PC-9 (cell line): ENCODE measurements at places on chromosomes 16 and 17. TPM values are rescaled to one million over a fixed set of nuclear protein-coding genes. Genes with fewer than 3 reads are reported as not detected.

- DNase-seq: no peak
These were observed 393.9 kb upstream of the MAF start for GRCh38 chr16:79994418-79994817.

DNA sequence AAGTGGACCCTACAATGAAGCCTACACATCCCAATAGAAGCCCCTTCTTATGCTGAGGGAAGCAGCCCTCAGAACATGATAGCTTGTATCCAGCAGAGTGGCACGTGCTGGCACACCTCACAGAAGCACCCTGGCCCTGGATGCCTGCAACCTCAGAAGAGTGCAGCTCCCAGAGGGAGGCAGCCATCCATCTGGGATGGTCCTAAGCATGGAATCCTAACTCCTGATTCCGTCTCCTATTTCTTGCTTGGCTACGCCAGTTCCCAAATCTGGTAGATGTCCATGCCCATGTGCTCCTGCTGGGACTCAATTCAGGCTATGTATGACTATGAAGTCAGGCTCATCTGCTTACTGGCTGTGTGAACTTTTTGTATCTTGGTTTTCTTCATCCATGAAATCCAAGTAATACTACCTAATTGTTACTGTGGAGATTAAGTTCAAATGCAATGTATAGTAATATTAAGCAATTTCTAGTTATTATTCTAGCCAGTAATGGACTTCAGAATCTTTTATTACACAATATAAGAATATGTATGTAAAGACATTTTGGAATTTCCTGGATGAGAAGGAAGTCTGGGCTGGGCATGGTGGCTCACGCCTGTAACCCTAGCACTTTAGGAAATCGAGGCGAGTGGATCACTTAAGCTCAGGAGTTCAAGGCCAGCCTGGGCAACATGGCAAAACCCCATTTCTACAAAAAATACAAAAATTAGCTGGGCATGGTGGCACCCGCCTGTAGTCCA, 32.4 kb downstream of the SIAH1 start:
- no peak for DNase-seq

- DNase-seq: no peak
These were observed 1.2 kb upstream of the MSLN start for GRCh38 chr16:759110-759910.

B4GALNT2 gene
- 0.10 TPM in 1 of 2 replicates, not detected in the other for total RNA-seq

NOD2 gene
- 0.70 and 0.75 TPM in 2 replicates for total RNA-seq

COL1A1 gene
- 20.7 and 29.5 TPM in 2 replicates for total RNA-seq
